ENCODE measurements at places on chromosomes 6 and 20.

GRCh38 chr6:169724494-169725124 lies at the start of gene PHF10:
TSS of gene PHF10 (minus strand) at chr6:169724500. CDS start at chr6:169723931, 569 bp downstream.
- DNase-seq, result peak; percentile 29

- peak; percentile 21 for DNase-seq
Observed at GRCh38 chr6:168035661-168036545, 38.4 kb downstream of the KIF25 start.

- DNase-seq, result no peak
Observed at GRCh38 chr6:111205502-111205901, 118.2 kb downstream of the SLC16A10 start.

GRCh38 chr20:63027922-63028389 lies 21.2 kb upstream of the BHLHE23 start:
- peak; percentile 10 for DNase-seq

GRCh38 chr20:704726-705125 lies 29.1 kb upstream of the SCRT2 start:
- no peak for DNase-seq

DNA sequence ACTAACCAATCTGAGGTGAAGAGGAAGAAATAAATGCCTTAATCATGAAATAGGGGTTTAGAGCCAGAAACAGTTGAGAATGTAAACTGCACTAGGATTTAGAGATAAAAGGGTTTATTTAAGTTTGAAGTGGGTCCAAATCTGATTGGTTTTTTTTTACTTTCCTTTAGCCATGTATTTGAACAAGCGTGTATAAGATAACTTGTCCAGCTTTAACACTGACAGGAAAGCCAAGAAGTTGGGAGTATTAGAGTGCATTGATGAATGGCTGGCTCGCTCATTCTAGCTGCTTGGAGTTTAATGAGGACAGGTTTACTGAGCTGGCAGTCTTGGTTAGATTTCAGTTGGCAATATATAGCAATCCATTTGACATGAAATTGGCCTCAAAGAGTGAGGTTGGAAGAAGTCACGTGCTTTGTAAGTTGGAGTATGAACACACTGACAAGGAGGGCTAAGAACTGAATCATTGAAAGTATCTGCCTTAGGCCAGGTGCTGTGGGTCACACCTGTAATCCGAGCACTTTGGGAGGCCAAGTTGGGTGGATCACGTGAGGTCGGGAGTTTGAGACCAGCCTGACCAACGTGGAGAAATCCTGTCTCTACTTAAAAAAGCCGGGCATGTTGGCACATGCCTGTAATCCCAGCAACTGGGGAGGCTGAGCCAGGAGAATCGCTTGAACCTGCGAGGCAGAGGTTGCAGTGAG lies 13.7 kb downstream of the SRSF3 start:
- DNase-seq, result no peak

- DNase-seq, result no peak
Observed at GRCh38 chr6:2110504-2110903, 134.9 kb downstream of the GMDS start.

DNA sequence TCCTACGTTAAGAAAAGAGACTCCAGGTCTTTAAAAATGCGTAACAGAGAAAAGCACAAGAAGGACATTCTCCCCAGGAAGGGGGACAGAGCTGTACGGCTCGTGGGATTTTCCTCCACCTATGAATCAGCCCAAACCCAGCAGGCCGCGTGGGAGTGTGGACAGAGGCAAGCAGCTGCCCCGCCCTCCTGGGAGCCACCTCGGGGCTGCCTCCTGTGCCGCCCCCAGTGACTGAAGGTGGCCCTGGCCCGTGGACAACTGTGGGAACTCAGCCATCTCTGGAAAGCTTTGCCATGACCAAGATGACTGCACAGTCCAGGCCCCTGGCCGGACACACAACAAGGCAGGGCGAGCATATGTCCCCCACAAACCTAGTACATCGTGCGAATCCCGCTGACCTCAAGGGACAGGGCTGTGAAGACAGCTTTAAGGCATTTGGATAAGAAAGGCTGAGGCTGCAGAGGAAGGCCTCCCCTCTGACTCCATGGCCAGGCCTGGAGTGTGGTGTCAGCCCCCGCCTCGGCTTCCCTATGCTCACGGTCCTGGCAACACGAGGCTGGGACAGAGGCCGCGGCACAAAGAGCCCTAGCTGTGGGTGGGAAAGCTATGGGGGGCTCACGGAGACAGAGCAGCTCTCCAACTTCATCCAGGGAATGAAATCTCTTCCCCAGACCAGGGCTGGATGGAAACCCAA lies 26.9 kb downstream of the PXDC1 start:
- DNase-seq, result no peak

DNA sequence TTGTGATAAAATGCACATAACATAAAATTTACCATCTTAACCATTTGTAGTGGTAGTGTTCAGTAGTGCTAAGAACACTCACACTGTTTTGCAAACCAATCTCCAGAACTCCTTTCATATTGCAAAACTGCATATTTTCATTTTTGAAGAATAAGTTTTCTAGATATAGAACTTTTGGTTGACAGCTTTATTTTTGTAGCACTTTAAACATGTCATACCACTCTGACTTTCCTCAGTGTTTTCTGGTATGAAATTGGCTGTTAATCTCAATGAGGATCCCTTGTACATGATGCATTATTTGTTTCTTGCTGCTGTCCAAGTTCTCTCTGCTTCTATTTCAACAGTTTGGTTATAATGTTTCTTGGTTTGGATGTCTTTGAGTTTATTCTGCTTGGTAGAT lies 45.1 kb upstream of the MICB start:
- no peak for DNase-seq

- no peak for DNase-seq
Observed at GRCh38 chr6:52534363-52534762, 42.5 kb downstream of the TRAM2 start.

- DNase-seq, result no peak
Observed at GRCh38 chr6:66568271-66568670, 861.2 kb upstream of the EYS start.

GRCh38 chr6:141451181-141451510 lies 681.6 kb upstream of the GJE1 start:
- no peak for DNase-seq

DNA sequence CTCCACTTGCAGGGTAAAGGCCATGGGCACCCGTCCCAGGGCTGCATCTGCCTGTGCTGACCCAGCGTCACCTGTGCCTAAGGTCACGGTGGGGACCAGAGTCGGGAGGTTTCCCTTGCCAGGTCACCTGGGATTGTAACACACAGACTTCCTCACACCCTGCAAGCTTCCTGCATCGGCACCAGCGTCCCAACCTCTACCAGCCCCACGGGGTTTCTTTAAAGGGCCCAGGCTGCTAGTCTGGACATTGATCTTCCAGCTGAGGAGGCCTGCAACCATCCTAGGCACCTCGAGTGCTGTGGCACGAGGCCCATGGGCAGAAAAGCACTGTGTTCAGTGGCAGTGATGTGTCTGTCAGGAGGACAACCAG lies 12.6 kb downstream of the ACSS1 start:
- DNase-seq, result no peak

DNA sequence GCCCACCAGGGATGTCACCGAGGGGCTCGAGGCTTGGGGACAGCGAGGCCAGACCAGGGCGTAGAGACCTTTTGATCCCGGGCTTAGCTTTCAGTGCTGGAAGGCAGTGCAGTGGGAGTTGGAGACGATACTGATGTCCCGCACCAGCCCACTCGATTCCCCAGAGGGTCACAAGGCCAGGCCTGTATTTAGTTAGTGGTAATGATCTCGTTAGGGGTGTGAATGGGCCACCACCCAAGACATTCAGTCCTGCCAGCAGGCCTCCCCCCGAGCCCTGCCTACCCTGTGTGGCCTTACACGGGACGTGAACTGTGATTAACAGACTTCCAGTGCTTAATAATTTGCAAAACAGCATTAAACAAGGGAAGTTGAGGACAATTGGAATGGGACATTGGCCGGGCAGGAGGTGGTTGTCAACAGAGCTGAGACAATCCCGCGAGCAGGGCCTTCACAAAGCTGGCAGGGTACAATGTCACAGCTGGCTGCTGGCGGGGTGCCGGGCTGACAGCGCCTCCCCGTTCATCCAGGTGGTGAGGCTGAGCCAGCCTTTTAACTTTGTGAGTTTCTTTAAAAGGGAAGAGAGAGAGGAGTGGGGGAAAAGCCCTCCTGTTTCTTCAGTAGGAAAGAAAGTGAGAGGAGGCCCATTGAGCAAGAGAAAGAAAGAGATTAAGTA lies 175.3 kb upstream of the RALGAPA2 start:
- DNase-seq, result no peak

GRCh38 chr6:73652637-73653570 lies 888 bp downstream of the SLC17A5 start:
- peak; percentile 67 for DNase-seq

GRCh38 chr6:37125774-37126492 lies 44.0 kb upstream of the PIM1 start:
- DNase-seq, result no peak

DNA sequence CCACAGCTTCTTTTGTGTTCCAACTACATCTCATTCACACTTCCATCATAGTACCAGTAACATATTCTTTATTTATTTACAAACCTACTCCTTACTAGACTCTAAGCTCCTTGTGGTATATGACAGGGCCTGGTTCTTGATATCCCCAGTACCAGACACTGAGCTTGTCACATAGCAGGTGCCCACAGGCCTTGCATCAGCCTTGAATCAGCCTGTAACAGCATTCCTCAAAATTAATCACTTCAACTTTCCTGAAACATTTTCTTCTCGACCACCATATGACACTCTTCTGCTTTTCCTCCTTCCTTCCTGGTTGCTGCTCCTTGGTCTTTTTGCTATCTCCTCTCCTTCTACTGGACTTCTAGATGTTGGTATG lies 24.7 kb upstream of the SRPK1 start:
- no peak for DNase-seq

DNA sequence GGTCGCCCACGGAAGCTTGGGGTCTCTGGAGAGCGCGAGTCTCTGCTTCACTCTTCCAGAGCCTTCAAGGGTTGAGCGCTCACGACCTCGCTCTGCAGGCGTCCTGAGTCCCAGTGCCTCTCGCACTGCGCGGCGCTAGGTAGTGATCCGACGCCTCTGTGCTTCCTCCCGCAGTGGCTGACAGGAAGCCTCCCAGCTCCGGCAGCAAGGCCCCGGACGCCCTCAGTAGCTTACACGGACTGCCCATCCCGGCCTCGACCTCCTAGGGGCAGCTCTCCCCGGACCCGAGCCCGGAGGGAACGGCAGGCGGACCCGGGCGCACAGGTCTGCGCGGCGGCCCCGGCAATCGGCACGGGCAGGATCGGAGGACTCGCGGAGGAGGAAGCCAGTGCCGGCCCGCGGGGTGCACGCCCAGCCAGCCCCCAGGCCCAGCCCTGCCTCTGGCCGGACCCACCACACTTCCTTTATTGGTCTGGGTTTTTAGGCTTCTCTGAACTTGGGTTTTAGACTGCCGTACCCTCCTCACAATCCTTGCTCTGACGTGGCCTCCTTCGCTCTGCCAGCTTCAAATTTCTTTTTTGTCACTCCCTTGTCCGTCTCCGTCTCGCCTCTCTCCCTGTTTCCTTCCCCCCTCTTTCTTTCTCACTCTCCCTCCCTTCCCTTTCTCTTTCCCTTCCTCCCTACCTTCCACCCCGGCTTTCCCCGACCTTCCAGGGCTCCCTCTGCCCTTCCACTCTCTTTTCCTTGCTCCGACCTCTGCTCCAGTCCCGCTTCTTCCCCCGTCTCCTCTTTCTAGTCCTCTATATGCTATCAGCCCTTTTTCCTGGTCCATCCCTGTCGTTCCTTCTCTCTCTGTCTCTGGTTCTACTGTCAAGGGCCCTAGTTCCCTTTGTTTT lies 9.1 kb downstream of the PAX1 start:
- peak; percentile 8 for DNase-seq

- no peak for DNase-seq
Observed at GRCh38 chr6:17167327-17167979, 65.6 kb downstream of the STMND1 start.

DNA sequence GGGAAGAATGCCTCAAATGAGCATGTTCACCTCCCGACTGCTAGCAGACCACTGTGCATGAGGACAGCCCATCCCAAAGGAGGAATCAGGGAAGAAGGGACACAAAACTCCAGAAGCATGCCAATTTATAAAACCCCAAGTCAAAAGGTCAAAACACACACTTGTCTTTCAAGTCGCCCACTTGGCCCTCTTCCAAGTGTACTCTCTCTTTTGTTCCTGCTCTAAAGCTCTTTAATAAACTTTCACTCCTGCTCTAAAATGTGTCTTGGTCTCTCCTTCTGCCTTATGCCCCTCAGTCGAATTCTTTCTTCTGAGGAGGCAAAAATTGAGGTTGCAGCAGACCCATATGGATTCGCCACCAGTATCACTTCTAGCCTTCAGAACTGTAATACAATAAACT lies 33.9 kb upstream of the TPBG start:
- no peak for DNase-seq

DNA sequence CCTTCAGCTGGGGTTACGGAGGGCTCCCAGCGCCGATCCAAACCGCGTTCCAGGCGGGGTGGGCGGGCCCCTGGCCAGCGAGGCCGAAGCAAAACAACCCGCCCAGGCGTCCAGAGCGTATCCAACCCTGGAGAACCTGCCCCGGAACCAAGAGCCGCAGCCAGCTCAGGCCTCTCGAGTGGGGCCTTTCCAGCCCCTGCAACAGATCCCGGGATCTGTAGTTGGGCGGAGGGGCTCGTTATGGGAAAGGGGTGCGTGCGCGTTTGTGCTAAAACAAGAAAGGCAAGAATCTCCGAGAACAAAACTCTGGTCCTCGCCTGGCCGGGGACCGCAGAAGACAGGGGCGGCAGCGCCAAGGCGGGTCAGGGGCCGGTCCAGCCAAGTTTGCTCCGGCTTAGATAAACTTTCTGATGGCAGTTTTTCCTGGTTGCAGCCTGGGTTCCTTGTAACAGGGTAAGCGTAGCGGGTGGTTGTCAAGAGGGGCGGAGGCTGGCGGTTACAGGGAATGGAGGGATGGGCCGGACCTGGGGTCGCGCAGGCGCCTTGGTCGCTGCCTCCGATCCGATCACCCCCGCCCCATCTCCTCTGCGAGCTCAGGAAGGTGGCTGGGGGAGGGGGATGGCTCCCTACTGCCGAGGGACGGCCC lies 448 bp upstream of the RIN2 start:
- peak; percentile 85 for DNase-seq

GRCh38 chr6:140533526-140533925 lies 1159.1 kb upstream of the CITED2 start:
- DNase-seq, result no peak

Data from DMS153 (cell line).